ENCODE measurements at places on chromosomes 5 and 9.

DNA sequence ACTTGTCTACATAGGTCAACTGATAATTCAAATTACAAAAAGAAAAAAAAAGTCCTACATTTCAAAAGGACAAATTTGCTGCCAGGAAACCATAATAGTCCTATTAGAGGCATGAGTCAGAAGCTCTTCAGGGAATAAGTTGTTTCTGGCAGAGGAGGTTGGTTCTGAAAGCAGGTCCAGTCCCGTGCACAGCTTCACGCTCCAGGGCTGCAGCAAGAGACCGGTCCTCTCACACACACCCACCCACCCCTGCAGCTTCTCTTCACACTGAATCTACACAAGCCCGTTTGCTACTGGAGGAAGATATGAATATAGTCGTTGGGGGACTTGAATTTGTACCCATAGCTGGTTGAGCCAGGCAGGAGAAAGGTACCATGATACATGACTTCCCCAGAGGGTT, 36.9 kb upstream of the SLC1A3 start:
- DNase-seq = no peak

DNA sequence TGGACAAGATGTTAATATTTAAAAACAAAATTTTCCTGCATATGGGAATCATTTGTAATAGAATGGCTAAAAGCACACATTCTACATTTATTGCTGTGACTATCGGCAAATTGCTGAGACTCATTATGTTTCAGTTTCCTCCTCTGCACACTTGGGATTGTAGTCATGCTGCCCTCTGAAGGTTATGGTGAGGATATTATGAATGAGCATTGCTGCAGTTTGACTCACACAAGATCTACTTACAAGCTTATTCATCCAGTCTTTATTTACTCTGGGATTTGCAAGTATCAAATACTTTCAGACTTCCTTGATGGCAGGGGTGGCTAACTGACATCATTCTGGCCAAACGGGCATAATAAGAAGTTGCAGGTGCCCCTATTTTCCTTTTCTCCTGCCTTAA, 9.5 kb upstream of the NFIL3 start:
- DNase-seq = no peak

- DNase-seq = no peak
These were observed 17.6 kb upstream of the AIF1L start for GRCh38 chr9:131078427-131079366.

- DNase-seq = no peak
These were observed 35.9 kb downstream of the PRR16 start for GRCh38 chr5:120499876-120500563.

DNA sequence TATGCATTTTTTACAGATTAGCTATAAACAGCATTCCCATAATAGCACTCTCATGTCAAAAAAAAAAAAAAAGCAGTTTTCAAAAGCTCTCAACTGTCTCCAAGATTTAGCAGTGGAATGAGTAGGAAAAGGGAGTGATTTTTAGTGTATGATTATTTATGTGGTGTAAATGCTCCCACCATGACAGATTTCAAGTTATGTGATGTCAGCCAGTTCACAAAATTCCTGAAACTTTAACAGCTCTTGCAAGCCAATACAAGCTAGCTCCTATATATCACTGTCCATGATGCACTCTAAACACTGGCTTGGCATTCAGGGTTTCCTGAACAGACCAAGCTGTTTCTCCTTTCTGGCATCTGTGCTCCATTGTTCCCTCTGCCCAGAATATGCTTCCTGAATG, 7.9 kb upstream of the ANKDD1B start:
- no peak for DNase-seq

- DNase-seq = no peak
These were observed 78.7 kb downstream of the SLC25A46 start for GRCh38 chr5:110817459-110817858.

DNA sequence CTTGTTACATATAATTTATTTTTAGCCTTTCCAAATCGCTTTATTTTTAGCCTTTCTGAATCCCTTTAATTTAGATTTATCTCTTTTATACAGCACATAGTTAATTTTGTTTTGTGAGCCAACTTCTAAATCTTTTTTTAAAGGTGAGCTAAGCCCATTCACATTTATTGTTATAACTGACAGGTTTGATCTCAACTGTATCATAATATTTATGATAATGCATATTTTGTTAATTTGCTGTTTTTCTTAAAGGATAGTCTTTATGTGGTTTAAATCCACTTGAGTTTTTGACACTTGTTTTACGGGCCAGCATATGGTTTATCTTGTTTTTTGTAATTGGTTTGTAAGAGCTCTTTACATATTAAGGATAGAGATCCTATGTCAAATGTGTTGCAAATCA, 177.8 kb upstream of the SMIM23 start:
- DNase-seq = no peak
